ENCODE measurements at places on chromosomes 7 and 10.

GRCh38 chr10:110897184-110897583 lies 21.8 kb downstream of the BBIP1 start:
- DNase-seq: no peak

GRCh38 chr7:36129048-36129534 lies 24.0 kb upstream of the EEPD1 start:
- DNase-seq: no peak

GRCh38 chr7:93062599-93062998 lies 55.2 kb downstream of the SAMD9 start:
- DNase-seq: no peak

DNA sequence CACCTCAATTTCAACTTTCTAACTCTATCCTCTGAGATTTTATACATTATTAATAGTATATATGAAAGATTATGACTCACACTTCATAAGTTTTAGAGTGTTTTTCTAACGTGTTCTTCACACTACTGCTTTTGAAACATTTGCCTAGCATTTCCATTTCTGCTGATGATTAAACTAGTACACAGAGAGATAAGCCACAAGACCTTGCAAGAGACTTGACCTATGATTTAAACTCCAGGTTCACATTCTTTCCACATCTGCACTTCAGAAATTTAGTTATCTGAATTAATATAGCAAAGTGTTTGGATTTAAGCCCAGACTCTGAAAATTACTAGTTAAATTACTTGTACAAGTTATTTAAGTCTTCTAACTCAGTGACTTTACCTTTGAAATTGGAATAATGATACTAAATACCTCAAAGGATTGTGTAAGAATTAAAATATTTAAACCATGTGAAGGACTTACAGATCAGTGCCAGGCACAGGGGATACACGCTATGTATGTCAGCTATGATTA lies 66.6 kb downstream of the PCLO start:
- DNase-seq: no peak

GRCh38 chr10:107480781-107481180 lies 316.3 kb upstream of the SORCS1 start:
- DNase-seq: peak; percentile 19

- no peak for DNase-seq
These were observed 38.6 kb downstream of the ELFN1 start for GRCh38 chr7:1708596-1709251.

- DNase-seq: no peak
These were observed 177.6 kb downstream of the REEP3 start for GRCh38 chr10:63698787-63699150.

GRCh38 chr7:122550545-122550944 lies 148.4 kb downstream of the RNF133 start:
- DNase-seq: no peak

- peak; percentile 87 for DNase-seq
These were observed 141.3 kb downstream of the NRP1 start for GRCh38 chr10:33193057-33193700.

DNA sequence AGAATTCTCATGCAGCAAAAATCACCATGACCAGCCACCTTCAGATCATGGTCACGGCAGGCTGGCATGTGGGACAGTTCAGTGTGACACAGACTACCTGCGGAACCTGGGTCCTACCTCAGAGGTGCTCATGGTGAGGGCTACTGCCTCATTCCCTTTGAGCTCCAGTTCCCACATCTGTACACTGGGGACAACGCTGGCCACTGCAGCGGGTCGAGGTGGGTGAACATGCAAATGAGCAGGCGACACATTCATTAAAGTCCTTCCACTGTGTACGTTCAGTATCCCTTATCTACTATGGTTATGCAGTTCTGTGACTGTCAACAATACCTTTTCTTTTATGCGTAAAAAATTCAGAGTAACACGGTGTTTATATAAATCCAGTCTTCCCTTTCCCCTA lies 218.7 kb upstream of the AOAH start:
- no peak for DNase-seq

DNA sequence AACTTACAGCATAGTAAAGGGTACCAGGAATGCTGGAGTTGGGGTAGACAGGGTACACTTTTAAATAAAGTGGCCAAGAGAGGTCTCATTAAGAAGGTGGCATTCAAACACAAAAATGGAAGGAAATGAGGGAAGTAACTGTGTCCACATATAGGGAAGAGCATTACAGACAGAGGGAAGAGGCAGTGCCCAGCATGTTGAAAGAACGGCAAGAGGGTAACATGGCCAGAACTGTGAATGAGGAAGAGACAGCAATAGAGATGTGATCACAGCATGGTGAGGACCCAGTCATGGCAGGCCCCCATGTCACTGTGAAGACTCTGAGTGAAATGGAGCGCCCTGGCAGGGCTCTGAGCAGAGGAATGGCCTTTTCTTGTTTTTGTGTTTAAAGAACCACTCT lies 35.1 kb upstream of the ZNRF2 start:
- DNase-seq: no peak

- DNase-seq: no peak
These were observed 122.4 kb downstream of the SLC16A9 start for GRCh38 chr10:59587083-59587755.

- no peak for DNase-seq
These were observed 118.1 kb upstream of the RHEB start for GRCh38 chr7:151637781-151638261.

- DNase-seq: no peak
These were observed 157.3 kb upstream of the MTPN start for GRCh38 chr7:136134503-136134902.

- no peak for DNase-seq
These were observed 63.1 kb upstream of the BAIAP2L1 start for GRCh38 chr7:98463837-98464557.

GRCh38 chr10:47121336-47121735 lies 178.7 kb upstream of the GDF10 start:
- DNase-seq: no peak

GRCh38 chr7:25287291-25287690 lies 59.0 kb upstream of the NPVF start:
- DNase-seq: no peak

DNA sequence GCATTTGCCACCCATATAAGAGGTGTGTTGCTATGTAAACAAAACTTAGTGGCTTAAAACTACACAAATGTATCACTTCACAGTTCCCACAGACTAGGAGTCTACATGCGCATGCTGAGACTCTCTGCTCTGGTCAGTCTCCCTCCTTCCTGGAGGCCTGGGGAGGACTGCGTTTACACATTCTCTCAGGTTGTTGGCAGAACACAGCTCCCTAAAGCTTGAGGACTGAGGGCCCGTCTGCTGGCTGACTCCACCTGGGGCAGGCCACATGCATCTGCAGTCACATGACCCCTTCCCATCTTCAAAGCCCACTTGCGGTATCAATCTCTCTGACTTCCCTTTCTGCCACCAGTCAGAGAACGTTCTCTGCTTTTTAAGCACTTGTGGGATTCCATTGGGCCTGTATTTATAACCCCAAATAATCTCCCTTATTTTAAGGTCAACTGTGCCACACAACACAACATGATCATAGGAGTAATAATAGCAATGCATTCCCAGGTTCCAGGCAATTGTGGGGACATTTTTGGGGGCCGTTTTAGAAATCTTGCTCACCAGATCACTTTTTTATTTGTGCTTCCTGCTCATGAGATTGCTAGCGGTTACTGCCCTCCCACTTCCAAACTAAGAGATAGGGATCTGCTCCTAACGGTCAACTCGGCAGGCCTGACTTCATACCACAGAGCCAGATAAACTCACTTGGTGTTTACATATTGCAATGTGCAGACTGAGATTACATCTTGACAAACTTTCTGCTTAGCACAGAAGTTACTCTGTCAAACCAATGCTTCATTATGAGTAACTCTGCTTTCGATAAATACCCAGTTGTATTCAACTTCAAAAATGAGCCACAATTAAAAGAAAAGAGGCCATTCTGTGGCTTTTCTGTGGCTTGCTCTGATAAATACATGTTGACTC lies 96.3 kb downstream of the ALOX5 start:
- DNase-seq: peak; percentile 75

GRCh38 chr7:116231949-116232348 lies 21.6 kb downstream of the TES start:
- DNase-seq: peak; percentile 30

DNA sequence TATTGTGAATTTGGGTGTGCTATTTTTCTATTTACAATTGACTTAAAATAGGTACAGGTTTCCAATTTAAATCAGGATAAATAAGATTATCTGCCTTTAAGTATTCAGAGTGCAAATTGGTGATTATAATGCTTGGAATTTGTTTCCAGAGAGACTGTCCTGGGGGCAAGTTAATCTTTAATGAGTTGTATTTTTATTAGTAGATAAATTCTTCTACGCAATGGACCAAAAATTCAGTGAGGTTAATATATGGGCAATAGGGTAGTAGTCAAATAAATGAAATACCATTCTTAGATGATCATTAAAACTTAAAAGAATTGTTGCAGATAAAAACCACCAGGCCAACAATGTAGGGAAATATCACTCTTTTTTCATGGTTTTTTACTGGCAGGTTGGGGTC lies 3.4 kb downstream of the BICC1 start:
- DNase-seq: no peak

- DNase-seq: no peak
These were observed 346.4 kb upstream of the TMEM229A start for GRCh38 chr7:124379296-124379695.

DNA sequence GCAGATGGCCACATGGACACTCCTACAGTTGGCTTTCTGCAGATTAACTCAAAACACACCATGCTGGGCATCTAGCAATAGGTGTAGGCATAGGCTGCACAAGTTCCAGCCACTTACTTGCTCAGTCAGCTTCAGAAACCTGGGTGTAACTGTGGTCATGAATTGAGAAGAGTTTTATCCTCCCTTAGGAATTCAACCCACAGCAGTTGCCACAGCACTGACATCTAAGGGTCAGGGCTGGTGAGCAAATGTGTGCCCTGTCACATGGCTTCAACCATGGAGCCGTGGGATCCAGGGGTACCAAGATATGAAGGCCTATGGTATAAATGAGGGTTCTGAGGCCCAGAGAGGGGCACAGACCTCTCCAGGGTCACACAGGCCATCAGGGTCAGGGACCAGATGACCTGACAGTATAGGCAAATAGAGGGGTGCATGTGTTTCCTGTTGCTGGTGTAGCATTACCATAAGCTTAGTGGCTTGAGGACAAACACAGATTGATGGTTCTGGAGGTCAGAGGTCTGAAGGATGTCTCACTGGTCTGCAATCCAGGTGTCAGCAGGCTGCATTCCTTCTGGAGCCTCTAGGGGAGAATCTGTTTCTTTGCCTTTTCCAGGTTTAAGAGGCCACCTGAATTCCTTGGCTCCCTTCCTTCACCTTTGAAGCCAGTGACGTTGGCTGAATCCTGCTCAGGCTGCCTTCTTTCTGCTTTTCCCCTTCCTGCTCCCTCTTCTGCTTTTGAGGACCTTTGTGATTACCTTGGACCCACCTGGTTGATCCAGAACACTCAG lies 24.1 kb downstream of the MINDY4 start:
- DNase-seq: no peak

DNA sequence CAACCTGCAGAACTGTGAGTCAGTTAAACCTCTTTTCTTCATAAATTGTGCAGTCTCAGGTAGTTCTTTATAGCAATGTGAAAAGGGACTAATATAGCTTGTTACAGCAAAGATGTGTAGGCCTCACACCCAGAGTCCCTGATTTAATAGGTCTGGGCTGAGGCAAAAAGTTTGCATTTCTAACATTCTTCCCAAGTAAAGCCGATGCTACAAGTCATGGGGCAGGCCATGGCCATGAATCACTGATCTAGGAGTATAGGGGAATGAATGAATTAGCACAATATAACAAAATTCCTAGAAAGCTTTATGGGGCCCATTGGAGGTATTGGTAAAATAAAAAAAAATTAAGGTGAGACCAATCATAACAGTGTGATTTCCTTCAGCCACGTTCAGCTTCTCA lies 11.5 kb upstream of the AASS start:
- no peak for DNase-seq

DNA sequence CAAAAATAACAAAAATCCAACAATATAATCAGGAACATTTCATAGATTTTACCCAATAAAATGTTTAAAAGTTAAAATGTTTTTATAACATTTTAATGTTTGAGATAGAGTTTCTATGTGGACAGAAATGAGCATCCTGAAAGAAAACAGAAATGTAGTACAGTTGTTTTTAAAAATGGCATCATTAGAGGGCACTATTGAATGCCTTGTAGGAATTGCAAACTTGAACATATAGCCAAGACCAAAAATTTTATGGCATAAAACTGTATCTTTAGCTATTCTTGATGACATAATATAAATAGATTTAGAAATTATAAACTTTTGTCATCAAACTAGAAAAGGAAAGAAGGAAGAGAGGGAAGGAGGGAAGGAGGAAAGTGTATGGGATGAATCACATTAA lies 1372.7 kb downstream of the GATA3 start:
- DNase-seq: no peak

GRCh38 chr10:13276749-13277365 lies 23.0 kb downstream of the PHYH start:
- peak; percentile 38 for DNase-seq

GRCh38 chr7:21912305-21912704 lies 33.4 kb downstream of the CDCA7L start:
- no peak for DNase-seq

- no peak for DNase-seq
These were observed 2.4 kb downstream of the ZNF467 start for GRCh38 chr7:149770728-149771636.

DNA sequence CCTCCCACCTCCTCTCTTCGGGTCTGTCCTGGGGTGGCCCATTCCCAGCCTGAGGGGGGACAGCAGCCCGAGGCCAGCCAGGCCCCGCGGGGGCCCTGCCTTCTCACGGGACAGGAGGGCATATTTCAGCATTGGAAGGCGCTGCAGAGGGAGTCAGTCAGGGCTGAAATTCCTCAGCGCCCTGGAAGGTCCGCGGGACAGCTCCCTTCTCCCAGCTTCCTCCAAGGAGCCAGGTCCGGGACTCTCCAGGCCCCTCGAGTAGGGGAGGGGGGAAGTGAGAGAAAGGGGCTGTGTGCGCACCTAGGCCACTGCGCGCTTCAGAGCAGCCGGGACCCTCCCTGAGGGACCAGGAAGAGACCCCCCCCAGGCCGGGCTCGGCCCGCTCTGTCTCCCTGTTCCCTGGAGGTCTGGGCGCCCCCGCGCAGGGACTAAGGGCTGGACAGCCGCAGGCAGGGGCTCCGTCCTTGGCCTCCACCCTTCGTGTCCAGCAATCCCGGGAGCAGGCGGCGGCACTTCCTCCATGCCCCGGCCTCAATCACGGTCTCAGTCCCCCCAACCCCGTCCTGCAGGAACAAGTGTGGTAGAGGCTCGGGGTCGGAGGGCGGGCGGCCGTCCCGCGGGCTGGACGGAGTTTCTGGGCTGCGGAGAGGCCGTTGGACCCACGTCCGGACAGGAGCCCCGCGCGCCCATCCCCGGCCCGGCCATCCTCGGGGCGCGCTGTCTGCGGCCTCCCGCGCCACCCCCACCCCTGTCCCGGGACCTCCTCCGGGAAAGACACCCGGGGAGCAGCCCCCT lies 6.0 kb upstream of the ELFN1 start:
- no peak for DNase-seq
